ENCODE measurements at places on chromosomes 11 and 22.

DNA sequence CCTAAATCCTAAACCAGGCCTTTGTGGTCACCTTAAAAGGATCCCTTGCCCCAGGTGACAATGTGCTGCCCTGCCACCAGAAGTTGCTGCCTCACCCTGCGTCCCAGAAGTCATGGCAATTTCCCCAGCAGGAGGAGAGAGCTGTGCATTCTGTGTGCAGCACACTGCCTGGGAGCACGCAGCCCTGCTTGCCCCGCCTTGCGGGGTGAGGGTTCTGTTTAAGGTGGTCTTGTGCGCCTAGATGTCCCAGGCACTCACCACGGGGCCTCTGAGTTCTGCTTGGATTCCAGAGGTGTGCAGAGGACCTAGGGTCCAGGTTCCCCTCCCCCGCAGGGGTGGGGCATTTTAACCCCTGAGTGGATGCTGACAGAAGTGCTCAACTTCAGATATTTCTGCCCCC is 95.0 kb downstream of the GRAMD1B start:
- no peak for DNase-seq

DNA sequence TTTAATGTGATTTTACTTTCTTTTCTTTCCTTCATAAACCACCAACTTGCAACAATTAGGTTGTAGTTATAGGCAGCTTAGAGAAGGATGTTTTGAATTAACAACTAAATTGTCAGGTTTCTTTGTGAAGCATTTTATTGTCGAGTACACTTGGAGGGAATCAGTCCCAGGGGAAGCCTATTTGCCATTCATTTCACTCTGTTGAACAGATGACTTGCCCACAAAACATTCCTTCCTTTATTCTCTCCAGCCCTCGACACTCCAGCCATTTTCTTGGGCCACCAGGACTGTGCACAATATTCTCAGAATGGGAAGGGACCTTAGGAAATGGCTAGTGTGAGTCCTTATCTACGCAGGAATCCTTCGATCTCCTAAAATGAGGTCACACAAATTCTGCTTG is 620.6 kb downstream of the SOX6 start:
- no peak for DNase-seq

DNA sequence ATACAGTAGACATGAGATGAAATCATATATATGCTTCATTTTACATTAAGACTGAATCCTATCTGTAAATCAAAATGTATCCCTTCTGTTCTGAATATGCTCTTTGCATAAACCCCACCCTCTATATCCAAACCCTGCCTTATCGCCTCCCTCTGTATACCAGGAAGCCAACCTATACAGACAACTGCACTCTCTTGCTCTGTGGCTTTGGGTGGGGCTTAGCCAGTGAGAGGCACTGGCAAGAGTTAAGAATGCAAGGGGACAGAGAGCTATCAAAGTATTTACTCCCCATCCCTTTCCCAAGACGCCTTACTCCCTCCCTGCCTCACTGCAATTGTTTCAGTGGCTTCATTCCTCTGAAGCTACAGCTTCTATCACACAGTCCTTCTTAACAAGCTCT is 309.8 kb downstream of the TTC28 start:
- DNase-seq: no peak

- DNase-seq: no peak
Observed at GRCh38 chr11:128164080-128164741, 423.1 kb downstream of the ETS1 start.

DNA sequence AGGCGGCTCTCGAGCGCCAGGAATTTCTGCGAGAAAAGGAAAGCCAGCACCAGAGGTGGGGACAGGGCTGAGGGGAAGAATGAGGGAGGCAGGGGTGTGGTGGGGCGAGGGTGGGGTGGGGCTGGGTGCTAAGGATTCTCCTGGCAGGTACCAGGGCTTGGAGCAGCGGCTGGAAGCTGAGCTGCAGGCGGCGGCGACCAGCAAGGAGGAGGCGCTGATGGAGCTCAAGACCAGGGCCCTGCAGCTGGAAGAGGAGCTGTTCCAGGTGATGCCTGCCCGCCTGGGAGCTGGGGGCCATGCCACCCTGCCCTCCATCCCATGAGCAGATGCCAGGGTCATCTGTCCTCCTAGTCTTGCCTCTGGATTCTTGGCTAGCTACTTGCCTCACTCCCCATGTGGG is 9.4 kb downstream of the CCDC88B start:
- no peak for DNase-seq

DNA sequence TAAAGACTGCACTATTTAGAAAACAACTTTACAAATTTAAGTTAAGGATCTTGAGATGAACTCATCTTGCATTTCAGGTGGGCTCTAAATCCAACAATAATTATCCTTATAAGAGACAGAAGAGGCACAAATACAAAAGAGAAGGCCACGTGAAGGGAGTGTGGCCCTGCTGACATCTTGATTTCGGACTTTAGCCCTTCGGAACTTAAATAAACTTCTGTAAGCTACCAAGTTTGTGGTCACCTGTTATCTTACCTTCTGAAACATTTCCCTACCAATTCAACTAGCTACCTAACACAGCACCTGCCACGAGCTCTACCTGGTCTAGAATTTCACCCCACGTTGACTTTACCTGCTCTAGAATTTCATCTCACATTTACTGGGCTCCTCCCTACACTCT is 42.9 kb upstream of the ARHGAP32 start:
- no peak for DNase-seq

GRCh38 chr11:115778928-115779650 is 274.9 kb upstream of the CADM1 start:
- DNase-seq: no peak

DNA sequence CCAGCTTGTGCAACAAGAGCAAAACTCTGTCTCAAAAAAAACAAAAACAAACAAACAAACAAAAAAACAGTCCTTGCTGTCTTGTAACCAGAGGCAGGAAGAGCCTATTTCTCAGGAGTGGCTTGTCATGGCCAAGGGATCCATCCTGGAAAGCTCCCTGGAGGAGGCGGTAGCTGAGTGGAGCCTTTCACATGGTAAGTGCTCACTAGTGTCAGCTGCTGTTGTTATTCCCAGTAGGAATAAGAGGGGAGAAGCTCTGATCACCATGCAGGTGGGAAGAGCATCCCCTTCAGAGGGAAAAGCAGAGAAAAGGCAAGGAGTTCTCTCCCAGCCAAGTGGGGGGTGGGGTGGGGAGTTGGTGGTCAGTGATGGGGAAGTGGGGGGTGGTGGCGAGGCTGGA is 54.6 kb upstream of the WNT7B start:
- DNase-seq: no peak

DNA sequence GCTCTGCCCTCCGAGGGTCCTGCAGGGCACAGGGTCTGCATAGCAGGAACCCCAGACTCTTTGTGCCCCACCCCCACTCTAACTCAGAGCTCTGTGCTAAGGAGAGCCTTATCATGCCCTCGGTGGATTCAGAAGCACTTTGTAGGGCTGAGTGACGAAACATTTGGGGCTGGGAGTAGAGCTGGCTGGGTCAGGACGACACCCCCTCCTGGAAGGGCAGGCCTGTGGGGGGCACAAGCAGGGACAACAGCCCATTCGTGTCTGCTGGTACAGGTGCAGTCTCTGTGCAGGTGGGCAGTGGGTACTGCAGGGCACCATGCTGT is 8.9 kb downstream of the APOBEC3A start:
- DNase-seq: no peak

DNA sequence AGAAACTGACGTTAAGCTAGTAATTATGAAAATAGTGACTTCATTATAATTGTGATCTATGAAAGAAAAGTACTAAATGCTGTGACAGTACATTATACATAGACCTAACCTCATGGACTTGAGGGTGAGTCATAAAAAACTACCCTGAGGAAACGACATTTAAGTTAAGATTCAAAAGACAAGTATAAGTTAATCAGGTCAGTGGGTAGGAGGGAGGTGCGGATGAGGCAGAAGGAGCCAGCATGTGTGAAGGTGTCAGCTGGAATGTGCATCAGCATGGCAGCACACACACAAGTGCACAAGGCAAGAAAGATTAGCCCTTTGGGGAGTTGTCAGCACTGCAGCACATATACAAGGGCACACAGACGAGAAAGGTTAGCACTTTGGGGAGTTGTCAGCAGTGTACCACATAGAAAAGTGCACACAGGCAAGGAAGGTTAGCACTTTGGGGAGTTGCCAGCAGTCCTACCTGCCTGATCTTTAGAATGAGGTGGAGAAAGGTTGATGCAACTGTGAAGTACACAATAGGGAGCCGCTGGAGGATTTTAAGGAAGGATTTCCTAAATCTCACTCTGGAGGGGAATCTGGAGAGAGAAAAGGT is 31.6 kb upstream of the CAVIN3 start:
- no peak for DNase-seq

GRCh38 chr22:26619510-26619909 is 1.7 kb upstream of the CRYBB1 start:
- DNase-seq: no peak

DNA sequence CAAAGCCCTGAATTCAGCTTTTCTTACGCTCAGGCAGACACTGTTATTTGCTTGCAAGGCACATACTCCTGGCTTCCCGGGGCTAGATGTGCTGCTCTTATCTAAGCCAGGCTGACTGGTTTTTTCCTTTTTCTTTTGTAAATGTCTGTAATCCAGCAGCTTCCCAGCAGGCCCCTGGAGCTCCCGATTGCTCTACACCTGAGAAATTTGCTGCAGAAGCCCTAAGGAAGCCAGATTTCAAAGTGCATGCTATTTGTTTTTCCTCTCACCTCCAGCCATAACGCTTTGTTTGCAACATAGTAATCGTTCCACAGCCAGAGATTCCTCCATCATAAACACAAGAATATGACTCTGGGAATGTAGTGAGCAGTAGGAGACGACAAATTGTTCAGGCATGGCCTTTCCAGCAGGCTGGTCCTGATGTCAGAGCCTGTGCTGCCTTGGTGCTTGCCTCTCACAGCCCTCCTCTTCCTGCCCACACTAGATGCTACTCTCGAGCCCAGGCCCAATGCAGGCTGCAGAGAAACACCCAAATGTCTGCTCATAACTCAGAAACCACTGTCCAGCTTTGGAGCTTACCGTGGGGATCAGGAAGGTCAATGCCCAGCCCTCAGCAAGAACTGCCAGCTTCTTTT is 54.7 kb upstream of the SLC6A5 start:
- no peak for DNase-seq

- DNase-seq: no peak
Observed at GRCh38 chr22:22593964-22594656, 35.0 kb upstream of the PRAME start.

DNA sequence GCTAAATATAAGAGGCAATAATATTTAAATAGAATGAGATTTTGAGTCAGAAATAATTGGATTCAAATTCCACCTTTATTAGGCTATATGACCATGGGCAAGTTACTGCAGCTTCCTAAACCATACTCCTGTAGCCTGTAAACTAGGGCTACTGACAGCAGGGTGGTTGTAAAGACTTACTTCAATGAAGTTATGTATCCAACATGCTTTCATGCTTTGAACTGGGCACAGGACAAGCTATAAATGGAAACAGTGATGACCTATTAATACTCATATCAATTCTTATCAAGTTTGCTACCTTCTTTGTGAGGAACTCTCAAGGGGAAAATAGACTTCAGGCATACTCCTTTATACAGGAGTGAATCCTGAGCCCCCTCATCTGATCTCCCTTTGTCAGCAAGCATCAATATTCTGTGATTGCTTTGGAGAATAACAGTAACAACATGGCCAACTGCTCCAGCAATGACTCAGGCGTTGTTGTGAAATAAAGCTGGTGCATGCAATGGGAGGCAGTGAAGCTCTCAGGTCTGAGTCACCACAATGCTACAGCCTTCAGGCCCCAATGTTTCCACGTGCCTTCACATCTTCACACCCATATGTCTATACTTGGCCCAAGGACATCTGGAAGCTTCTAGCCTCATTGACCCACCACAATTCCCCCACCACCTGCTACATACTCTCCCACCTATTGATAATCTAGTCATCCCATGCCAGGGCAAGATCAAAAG is 102.5 kb downstream of the KCNA4 start:
- no peak for DNase-seq

DNA sequence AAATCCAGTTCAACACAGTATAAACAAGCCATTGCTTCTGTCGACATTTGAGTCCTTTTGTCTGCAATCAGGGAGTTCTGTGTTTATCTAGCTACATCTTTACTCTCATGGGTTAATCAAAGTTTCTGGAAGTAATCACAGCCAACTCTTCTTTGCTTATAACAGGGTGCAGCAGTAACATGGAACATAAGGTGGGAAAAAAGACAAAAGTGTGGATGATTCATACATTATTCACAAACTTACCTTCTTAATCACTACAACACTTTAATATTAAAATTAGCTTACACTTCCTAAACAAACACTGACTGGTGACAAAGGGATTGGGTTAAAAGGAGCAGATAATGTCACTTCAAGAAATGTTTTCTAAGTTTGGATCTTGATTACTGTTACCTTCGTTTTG is 44.7 kb downstream of the SNX19 start:
- no peak for DNase-seq

GRCh38 chr22:25497716-25498115 is 66.8 kb upstream of the GRK3 start:
- no peak for DNase-seq

DNA sequence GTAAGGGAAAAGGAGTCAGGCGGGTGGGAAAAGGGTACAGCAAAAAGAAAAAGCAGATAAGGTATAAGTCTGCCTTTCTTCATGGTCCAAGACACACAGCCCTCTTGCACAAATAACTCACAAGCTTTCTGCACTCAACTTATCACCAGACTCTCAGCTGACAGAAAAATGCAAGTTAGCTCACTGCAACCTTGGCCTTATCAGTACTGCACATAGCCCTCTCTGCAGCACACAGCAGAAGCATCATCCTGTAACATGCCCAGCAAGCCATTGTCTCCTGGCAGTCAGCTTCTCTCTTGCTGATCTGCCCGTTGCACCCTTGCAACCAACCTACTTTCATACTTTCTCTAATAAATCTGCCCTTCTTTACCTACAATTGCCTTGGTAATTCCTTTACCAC is 5.8 kb downstream of the ZBTB44 start:
- DNase-seq: no peak

- DNase-seq: no peak
Observed at GRCh38 chr22:23226497-23226850, 46.2 kb downstream of the BCR start.

- DNase-seq: no peak
Observed at GRCh38 chr22:39474351-39475111, 17.7 kb downstream of the MGAT3 start.

GRCh38 chr11:77424644-77425043 is 49.2 kb downstream of the PAK1 start:
- no peak for DNase-seq

DNA sequence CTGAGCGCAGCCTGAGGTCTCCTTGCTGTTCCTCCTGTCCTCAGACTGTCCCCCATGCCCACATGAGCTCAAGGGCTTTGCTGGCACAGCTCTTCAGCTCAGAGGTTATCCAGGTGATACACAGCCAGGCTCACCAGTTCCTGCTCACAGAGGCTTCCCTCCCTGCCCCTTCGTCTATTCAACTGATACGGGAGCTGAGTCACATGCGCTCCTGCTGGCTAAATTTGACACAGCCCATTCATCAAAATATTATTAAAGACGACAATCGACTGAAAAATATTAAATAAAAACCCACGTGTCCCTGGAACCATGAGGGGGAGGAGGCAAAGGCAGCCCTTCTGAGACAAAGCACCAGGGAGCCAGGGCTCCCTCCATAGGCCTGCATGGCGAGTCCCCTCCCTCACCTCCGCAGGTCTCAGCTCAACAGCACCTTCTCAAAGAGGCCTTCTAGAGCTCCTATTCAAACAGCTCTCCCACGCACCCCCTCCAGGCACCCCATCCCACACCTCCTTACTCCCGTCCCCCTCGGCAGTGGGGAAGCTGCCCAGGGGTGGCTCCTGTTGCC is 40.5 kb downstream of the DUSP8 start:
- no peak for DNase-seq
